ENCODE measurements at places on chromosomes 11 and 22.

GRCh38 chr11:11436715-11437313, 83.8 kb upstream of the CSNK2A3 start:
- DNase-seq, result no peak

DNA sequence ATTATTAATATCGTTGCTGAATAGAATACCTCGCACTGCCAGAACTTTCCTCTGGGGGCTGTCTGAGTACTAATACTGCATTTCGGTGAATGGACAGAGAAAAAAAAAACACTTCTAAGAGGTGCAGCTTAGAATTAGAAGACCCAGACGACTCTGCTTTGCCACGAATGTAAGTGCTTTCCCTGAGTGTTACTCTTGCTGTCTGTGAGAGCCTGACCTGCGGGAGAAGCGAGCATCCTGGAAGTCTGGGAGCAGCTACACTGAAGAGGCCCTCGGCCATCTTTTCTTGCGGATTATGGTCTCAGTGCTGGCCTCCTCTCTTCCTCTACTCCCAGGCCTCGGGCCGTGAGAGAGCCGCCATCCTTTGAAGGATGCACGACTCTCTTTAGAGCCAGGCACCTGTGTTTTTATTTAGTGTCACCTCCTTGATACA, 94.9 kb downstream of the SCN3B start:
- no peak for DNase-seq

- DNase-seq, result no peak
Observed at GRCh38 chr22:17965538-17966402, 58.6 kb downstream of the MICAL3 start.

DNA sequence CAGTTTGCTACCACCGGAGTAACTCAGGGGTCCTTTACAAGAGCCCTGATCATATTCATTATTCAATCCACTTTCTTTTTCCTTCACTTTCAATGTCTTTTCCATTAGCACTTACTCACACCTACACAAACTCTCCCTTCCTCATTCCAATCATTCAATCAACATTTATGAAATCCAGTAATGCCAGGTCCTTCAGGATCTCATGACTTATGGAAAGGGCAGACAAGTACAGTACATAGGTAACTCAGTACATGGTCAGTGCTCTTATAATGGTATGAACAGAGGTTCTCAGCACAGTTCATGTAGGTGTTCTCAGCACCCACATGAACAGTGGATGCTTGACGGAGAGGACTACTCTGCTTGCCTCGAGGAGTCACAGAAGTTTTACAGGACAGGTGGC, 106.6 kb downstream of the USP35 start:
- DNase-seq, result no peak

GRCh38 chr11:8097926-8098325, 16.9 kb downstream of the TUB start:
- DNase-seq, result no peak

All from MG63 (cell line).